NCI-H460 (cell line): ENCODE measurements at places on chromosomes 6 and 20.

GRCh38 chr6:119077643-119078375 lies 655 bp downstream of the FAM184A start:
- no peak for DNase-seq

DNA sequence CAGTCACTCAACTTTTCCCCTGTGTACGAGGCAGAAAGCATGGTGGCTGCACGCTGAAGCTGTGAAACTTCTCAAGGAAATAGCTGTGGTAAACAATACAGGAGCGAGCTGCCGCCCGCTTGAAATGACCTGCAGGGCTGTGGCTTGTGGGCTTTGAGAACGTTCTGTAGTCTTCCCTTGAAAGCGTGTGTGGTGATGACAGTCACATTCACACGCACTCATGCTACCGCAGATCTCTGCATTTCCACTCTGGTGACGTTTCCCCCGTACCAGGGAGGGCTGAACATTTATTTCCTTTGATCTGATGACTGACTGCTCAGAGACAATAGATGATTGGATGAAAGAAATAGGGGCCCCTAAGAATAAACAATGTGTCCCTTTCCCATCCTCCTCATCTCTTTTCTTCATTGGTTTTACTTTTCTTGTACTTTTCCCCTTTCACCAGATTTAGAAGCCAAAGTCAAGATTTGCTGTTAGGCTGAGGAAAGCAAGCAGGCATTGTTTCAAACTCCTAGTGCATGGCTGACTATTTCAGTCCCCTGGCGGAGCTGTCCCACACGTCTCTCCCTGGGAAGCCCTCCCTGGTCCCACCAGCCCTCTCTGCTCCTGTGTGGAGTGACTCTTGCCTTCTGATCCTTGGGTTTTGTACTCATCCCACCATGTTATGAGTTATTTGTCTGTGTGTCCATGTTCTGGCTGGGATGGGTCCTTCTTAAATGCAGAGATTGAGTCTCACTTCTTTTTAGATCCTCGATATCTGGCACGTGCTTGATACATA lies 3.9 kb downstream of the SYTL3 start:
- DNase-seq = no peak

GRCh38 chr6:135002229-135002844 lies 52.3 kb downstream of the HBS1L start:
- DNase-seq = peak; percentile 0

DNA sequence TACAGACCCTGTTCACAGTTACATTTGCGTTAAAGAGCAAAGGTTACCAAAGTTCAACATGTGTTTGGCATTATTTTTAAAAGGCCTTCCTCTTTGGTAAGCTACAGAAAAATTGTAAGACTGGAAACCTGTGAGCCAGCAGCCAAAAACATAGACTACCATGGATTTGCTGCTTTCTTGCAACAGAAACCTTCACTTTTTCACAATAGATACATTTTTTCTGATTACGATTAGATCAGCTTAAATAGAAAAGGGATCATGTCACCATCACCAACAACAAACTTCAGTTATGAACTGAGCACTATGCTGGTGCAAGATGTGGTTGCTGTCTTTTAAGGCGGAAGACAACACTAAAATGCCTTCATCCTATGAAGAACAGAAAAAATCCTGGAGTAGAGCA lies 112.3 kb upstream of the MARCKS start:
- DNase-seq = no peak

GRCh38 chr6:15331629-15332251 lies 85.9 kb downstream of the JARID2 start:
- DNase-seq = no peak

- DNase-seq = no peak
These were observed 48.9 kb downstream of the ATXN1 start for GRCh38 chr6:16712255-16712930.

DNA sequence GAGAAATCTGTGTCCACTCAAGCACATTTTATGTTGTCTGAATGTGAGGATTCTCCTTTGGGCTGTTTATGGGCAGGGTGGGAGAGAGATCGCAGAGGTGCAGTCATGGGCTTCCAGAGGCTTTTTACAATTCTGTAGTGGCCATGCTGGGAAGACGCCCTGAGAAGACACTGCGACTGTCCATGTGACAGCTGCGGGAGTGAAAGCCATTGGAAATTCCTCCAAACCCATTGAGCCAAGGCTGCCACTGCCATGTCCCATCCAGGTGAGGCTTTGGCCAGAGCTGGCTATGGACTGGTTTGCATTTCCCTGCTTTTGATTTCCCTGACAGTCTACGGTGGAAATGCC lies 216.9 kb upstream of the ECI2 start:
- DNase-seq = no peak

DNA sequence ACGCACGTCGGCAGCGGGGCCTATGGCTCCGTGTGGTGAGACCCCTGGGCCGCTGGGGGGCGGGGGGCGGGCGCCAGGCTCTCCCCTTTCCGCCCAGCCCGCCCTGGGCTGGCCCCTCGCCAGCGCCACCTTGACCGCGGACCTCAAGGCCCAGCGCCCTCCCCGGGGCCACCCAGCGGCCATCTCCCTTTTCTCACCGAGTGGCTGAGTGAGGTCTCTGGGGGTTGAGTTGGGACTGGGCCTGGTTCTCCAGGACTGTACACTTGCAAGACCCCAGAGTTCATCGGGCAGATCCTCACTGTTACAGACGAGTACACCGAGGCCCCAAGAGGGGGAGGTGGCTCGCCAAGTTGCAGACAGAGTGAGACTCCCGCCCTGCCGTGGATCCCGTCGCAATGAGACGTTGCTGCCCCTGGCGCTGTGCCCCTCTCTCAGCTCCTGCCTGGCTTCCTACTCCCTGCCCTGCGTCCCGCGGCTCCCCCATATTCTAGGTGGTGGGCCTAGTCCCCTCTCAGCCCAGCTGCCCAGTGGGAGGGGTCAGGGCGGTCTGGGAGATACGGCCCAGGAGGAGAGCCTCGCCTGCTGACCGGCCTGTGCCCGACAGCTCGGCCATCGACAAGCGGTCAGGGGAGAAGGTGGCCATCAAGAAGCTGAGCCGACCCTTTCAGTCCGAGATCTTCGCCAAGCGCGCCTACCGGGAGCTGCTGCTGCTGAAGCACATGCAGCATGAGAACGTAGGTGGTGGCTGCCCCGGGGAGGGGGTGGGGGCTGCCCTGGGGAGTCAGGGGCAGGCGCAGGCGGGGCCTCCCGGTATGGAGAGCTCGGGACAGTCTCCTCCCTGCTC lies 576 bp downstream of the MAPK13 start:
- DNase-seq = no peak

GRCh38 chr6:154297721-154298120 lies 58.9 kb downstream of the IPCEF1 start:
- DNase-seq = no peak

- DNase-seq = no peak
These were observed 66.4 kb downstream of the SNRNP48 start for GRCh38 chr6:7656355-7656754.

- DNase-seq = no peak
These were observed 120.8 kb upstream of the TNFAIP3 start for GRCh38 chr6:137746264-137746663.

DNA sequence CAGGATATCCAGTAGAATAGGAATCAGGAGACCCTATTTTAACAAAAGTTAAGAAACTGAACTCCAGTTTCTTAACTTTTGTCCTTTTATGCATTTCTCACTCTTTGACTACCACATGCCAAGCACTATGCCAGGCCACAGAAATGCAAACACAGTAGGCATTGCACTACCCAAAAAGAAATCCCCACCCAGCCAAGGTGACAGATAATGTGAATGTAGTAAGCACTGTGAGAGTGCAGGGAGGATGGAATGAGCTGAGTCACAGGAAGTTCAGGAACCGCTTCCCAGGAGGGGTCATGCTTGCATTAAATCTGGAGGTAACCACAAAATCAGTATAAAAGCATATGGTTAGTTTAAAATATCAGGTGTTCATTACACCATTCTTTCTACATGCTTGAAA lies 20.1 kb upstream of the FAM83C start:
- peak; percentile 53 for DNase-seq

- no peak for DNase-seq
These were observed 73.7 kb downstream of the DTNBP1 start for GRCh38 chr6:15588971-15589634.

DNA sequence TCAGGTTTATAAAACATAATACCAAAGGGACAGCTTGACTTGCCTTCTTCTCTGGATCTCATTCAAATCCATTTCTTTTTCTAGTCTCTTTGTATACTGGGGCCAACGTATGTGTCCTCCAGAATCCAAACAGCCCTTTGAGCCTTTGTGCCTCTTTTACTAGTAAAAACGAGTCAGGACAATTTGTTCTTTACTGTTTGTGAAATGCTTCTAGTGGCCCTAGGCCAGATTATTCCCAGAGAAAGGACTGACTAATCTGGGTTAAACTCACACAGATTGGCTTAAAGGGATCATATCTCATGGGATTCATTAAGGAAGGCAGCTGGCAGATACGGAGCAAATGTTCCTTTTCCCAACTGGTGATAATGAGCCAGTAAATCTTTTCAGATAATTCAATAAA lies 32.1 kb upstream of the MANEA start:
- DNase-seq = no peak

GRCh38 chr6:6883011-6883410 lies 224.8 kb upstream of the RREB1 start:
- no peak for DNase-seq

- no peak for DNase-seq
These were observed 26.3 kb downstream of the PRDM1 start for GRCh38 chr6:106112433-106112832.

DNA sequence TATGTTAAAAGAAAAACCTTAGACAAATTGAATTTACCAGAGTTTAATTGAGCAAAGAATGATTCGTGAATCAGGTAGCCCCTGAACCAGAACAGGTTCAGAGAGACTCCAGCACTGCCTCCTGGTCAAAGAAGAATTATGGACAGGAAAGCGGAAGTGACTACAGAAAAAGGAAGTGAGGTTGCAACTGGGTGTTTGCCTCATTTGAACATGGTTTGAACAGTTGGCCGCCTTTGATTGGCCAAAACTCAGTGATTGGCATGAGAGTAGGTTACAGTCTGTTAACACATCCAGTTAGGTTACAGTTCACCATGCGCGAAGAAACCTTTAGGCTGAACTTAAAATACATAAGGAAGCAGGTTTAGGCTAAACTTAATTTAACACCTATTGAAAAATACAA lies 248.8 kb downstream of the TFAP2A start:
- no peak for DNase-seq

- no peak for DNase-seq
These were observed 1607.2 kb downstream of the GRIK2 start for GRCh38 chr6:103000688-103001087.

GRCh38 chr6:45864651-45865050 lies 151.0 kb downstream of the CLIC5 start:
- no peak for DNase-seq

GRCh38 chr6:159431750-159432149 lies 261.3 kb downstream of the SOD2 start:
- no peak for DNase-seq

GRCh38 chr6:125906158-125906998 lies 50.2 kb upstream of the HINT3 start:
- no peak for DNase-seq

GRCh38 chr6:36245572-36246061 lies 24.2 kb upstream of the PNPLA1 start:
- no peak for DNase-seq

GRCh38 chr20:37276494-37277252 lies 12.8 kb upstream of the MANBAL start:
- no peak for DNase-seq
